CD4-positive, alpha-beta T cell treated with Interferon gamma for 1 hour (primary cell): ENCODE measurements at places on chromosomes 3 and 15.

GRCh38 chr3:119401069-119401468, 62.3 kb downstream of the TMEM39A start:
- DNase-seq: no peak

GRCh38 chr3:175511219-175511785, 652.2 kb downstream of the NAALADL2 start:
- no peak for DNase-seq

DNA sequence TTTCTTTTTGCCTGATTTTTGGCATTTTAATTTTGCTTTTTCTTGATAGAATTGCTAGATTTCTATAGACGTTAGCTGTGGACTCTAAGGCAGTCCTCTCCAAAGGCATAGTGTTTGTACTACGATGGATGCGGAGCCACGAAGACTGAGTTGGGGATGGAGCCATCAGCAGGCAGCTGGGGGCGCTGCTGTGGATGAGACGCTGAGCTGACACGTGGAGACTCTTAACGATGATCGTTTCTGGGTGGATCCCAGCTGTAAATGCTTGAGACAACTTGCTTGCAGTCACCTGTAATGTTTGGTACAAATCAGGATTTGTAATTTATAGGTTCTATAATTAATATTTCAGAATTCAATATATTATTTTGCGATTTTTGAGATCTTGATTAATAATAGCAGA, 13.3 kb upstream of the PPP1R2 start:
- no peak for DNase-seq

- no peak for DNase-seq
Measured at GRCh38 chr15:77857419-77857818, 220.1 kb downstream of the TBC1D2B start.

DNA sequence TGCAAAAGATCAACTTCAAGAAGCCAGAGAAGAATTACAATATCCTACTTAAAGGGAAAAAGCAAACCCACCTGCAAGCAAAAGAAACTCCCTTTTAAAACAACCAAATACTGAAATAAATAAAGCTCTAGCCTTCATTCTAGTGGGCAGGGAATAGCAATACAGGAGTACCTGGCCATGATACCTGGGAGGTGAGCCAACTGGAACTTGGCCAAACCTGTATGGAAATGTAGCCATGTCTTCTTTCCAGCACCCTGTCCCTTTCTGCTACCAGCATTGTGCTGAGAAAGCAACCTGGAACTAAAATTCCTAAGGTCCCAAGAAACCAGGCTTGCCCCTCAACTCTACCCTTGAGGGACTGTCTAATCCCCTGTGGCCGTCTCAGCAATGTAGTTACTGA, 530.0 kb downstream of the EPHB1 start:
- no peak for DNase-seq

DNA sequence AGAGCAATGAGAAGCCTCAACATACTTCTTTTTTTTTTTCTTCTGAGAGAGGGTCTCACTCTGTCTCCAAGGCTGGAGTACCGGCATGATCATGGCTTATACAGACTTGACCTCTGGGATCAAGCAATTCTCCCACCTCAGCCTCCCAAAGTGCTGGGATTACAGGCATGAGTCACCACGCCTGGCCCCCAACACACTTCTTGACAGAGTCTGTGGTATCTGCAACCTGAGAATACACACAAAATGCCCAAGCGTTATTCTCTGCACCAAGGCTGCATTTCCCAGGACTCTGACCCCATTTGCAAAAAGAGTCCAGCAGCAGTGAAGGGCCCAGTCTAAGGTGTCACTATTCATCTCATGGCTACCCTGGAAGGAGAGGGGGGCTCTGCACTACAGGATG, 42.7 kb upstream of the BLM start:
- no peak for DNase-seq

- no peak for DNase-seq
Measured at GRCh38 chr15:73357999-73358665, 10.6 kb downstream of the HCN4 start.

DNA sequence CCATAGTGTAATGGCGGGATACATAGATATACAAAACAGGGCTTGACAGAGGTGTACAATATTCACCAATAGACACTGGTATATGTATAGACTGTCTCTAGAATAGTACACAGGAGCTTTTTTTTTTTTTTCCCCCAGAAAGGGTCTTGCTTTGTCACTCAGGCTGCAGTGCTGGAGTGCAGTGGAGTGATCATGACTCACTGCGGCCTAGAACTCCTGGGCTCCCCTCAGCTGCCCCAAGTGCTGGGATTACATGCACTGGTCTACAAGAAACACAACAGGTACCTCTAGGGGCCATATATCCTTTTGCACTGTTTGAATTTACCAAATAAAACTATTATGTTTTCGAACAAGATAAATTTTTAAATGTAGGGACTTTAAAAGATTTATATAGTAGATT, 12.3 kb downstream of the RHOA start:
- no peak for DNase-seq

- DNase-seq: no peak
Measured at GRCh38 chr15:39084674-39085530, 496.0 kb upstream of the THBS1 start.

DNA sequence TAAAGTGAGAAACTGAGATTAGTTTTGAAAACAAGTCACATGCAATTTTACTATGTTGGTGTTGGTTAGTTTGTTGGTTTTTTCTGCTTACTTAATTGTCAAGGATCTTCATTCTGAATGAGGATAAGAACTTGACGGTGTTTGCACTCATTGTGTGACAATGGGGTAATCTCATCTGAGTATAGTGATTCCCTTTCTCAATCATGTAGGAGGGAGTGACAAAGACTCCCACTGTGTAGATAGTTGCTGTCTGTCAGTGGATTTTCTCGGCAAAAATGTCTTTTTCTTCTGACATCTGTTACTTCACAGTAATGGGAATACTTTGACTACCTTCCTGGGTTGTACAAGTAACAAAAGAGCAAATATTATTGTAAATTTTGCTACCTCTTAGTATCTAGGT, 23.5 kb downstream of the KCNH8 start:
- no peak for DNase-seq

DNA sequence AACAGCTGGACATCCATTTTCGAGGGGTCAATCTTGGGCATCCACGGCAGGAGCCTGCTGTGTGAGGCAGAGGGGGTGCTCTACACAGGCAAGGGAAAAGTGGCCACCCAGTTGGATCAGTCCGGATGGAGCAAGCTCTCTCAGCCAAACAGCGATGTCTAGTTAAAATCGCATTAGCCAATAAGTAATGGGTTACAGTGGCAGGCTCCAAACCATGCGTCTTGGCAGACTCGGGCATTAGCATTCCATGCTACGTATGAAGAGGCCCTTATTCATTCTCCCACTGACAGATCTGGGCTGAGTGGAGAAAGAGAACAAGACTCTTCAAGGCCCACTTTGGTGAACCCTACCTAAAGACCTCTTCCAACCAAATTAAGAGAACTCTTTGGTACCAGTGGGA, 49.3 kb downstream of the CCNB2 start:
- no peak for DNase-seq

DNA sequence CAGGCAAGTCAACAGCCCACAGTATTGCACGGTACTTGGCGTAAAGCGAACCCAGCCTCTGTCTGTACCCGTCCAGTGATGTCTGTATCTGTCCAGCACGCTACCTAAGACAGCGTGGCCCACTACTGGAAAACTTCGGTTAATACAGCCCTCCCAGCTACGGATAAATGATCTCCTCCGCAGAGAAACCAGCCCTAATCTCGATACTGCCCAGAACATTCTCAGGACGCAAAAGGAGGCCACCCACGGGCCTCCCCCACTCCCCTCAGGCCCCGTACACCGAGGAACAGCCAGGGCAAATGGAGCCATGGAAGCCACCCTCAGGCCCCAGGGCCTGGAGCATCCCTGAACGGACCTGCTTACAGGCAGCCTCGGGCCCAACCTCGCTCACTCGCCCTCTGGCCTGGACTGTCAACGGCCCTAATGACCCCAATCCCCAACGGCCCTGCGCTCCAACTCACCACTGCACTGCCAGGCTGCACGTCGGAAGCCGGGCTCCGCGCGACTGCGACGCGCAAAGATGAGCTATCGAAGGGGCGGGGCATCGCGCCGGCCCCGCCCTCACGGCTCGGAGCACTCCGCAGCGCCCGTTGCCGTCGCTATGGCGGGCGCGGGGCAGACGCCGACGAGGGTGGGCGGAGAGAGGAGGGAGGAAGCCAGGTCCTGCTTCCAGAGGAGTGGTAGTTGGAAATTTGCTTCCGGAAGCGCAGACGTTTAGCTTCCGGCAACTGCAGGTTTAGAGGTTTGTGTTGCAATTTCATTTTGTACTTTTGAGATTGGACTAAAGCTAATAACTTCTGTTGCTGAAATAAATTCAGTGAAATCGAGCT, at the start of gene SKIC8:
Gene SKIC8, minus strand, starts transcription at position 509 of the 830 bp plus-strand sequence. CDS start 3,923 bp downstream, outside the sequence.
- peak; percentile 88 for DNase-seq

DNA sequence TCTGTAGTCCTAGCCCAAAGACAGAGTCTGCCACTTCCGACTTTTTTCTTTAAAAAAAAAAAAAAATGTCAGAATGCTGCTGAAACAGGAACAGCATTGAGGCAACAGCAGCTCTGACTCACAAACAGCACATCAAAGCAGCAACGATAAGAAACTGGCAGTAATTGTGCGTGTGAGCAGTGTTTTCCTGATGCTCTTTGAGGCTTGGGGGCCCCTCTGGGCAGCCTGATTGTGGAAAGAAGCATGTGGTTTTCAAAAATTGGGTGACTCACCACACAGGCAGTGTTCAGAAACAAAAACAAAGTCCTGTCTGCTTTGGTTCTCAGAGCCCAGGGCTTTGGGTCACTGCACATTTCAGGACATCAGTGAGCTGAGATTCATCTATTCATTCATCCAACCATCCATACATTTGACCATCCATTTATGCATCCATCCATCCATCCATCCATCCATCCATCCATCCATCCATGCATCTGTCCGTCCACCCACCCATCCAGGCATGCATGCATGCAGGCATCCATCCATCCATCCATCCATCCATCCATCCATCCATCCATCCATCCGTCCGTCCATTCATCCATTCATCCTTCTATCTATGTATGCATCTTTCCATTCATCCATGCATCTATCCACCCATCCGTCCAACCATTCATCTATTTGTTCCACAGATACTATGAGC, 308.4 kb downstream of the RPLP1 start:
- peak; percentile 87 for DNase-seq

- DNase-seq: no peak
Measured at GRCh38 chr15:60661080-60661645, 182.2 kb upstream of the ICE2 start.

DNA sequence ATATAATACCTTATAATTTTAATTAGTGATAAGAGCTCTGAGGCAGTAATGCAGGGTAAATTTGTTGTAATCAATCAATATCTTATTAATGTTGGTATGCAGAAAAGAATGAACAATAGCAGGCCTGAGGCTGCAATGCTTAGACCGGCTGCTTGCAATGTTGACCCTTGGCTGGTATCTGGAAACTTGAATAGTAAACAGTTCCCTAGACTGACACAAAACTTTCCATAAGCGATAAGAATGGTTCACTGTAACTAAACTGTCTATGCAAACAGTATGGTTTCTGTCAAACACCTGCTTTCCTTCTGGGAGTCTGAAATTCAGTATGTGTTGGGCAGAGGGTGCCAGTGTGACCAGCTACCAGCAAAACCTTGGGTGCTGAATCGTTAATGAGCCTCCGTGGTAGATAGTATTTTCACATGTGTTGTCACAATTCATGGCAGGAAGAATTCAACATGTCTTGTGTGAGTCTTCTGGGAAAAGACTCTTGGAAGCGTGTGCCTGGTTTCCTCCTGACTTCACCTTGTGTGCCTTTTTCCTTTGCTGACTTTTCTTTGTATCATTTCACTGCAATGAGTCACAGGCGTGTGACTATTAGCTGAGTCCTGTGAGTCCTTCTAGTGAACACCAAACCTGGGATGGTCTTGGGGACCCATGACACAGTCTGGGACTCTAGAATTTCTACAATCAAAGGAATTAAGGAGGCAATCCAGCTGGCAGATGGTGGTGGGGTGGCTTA, 30.7 kb upstream of the CLRN1 start:
- DNase-seq: no peak

DNA sequence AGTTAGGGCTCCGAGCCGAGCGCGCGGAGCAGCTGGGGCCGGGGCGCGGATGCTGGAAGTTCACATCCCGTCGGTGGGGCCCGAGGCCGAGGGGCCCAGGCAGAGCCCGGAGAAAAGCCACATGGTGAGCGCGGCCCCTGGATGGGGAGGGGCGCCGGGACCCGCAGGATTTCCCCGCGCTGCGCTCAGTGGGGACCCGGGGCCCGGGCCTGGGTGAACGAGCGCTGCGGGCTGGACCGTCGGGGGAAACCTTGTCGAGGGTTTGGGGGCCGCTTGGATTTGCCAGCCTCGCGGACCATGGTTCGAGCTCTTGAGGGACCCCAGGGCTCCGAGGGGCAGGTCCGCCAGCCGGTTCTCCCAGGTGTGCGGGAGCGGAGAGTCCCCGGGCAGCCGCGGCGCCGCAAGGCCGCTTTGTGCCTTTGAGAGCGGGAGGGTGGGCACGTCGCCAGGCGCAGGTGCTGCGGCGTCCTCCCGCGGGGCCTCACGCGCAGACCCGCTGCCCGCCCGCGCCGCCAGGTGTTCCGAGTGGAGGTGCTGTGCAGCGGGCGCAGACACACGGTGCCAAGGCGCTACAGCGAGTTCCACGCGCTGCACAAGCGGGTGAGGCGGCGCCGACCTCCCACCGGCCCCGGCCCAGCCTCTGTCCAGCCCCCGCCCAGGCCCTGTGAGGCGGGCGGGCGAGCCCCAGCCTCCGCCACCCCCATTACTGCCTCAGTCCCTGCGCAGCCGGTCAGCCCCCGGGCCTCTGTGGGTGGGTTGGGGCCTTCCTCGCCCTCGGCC, at the start of gene SNX22:
Gene SNX22, plus strand, starts transcription at position 5 of the 780 bp plus-strand sequence. Its CDS starts 45 bp downstream, at position 50.
- peak; percentile 21 for DNase-seq

GRCh38 chr3:154243353-154243752, 80.9 kb downstream of the DHX36 start:
- no peak for DNase-seq

DNA sequence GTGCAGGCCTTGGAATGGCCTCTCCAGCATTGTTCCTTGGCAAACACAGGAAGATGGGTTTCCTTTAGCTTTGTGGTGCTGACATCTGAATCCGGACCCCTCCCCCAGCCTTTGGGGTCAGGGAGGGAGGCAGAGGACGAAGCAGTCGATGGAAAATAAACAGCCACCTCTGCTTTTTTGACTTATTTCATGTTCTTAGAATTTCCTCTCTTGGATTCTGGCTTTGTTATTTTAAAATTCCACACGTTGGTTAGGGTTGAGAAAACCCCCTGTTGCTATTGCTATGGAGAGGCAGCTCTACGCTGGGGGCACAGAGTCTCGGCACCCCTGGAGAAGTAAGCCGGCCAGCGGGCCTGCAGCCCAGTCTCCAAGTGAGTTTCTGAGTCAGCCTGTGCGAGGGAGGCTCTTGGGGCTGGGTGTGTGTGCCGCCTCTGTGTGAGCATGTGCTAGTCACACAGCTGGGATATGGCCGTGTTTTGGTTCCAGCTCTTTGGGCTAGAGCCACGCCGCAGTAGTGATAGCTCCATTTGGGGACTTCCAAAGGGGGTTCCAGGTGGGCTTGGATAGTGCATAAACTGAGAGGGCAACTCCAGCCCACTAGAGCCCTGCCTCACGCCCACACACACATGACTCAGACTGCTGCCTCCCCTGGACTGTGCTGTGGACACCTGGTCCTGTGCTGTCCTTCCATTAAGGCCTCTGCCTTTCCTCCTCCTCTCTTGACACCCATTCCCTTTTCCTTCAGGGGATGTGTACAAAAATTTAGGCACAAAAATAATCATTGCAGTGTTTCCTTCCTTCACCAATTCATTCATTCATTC, 58.8 kb downstream of the AMOTL2 start:
- DNase-seq: no peak

- no peak for DNase-seq
Measured at GRCh38 chr3:40109641-40110490, 199.6 kb upstream of the EIF1B start.

- no peak for DNase-seq
Measured at GRCh38 chr15:70437882-70438451, 325.4 kb downstream of the UACA start.

GRCh38 chr3:64584179-64584578, 103.6 kb downstream of the ADAMTS9 start:
- DNase-seq: no peak
